Activated CD8-positive, alpha-beta memory T cell treated with anti-CD3 and anti-CD28 coated beads, Interleukin-2, amount 10 ng/mL, durations not matched to agents 7 days and 5 days (primary cell): ENCODE measurements at places on chromosomes 4 and X. TPM values are rescaled to one million over a fixed set of nuclear protein-coding genes. Genes with fewer than 3 reads are reported as not detected.
A peak's percentile ranks its signal among the peaks of the same experiment; 100 is the strongest.

SATL1 gene
- 0.09 TPM for total RNA-seq

GRCh38 chr4:5280828-5281227 lies 229.5 kb downstream of the STK32B start:
- H3K27ac ChIP-seq: no peak overlapping the region
- peak; percentile 43 for DNase-seq
- peaks cover 6% of the 10 kb centered on the region for H3K4me1 ChIP-seq
- H3K36me3 ChIP-seq: no peaks in the 10 kb centered on the region
- no peaks in the 10 kb centered on the region for H3K27me3 ChIP-seq
- no peak overlapping the region for H3K4me3 ChIP-seq

BEX4 gene
- 8.3 TPM for total RNA-seq

FMR1NB gene
- not detected for total RNA-seq

SLC6A8 gene
- 0.93 TPM for total RNA-seq

GRCh38 chr4:1204828-1205585 lies 32.6 kb upstream of the SPON2 start:
- H3K36me3 ChIP-seq: peaks cover 1% of the 10 kb centered on the region
- peaks cover 45% of the 10 kb centered on the region for H3K4me1 ChIP-seq
- no peaks in the 10 kb centered on the region for H3K27me3 ChIP-seq
- DNase-seq: peak; percentile 39
- H3K27ac ChIP-seq: peak overlapping the region; percentile 66
- no peak overlapping the region for H3K4me3 ChIP-seq

DNA sequence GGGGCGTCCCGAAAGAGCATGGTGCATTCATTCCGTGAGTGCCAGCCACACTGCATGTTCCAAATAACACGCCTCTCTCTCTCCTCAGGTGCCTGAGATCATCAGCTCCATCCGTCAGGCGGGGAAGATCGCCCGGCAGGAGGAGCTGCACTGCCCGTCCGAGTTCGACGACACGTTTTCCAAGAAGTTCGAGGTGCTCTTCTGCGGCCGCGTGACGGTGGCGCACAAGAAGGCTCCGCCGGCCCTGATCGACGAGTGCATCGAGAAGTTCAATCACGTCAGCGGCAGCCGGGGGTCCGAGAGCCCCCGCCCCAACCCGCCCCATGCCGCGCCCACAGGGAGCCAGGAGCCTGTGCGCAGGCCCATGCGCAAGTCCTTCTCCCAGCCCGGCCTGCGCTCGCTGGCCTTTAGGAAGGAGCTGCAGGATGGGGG lies 54.2 kb downstream of the PTTG2 start:
- peaks cover 4% of the 10 kb centered on the region for H3K4me1 ChIP-seq
- H3K27ac ChIP-seq: no peak overlapping the region
- no peak for DNase-seq
- H3K27me3 ChIP-seq: no peaks in the 10 kb centered on the region
- no peak overlapping the region for H3K4me3 ChIP-seq

DNA sequence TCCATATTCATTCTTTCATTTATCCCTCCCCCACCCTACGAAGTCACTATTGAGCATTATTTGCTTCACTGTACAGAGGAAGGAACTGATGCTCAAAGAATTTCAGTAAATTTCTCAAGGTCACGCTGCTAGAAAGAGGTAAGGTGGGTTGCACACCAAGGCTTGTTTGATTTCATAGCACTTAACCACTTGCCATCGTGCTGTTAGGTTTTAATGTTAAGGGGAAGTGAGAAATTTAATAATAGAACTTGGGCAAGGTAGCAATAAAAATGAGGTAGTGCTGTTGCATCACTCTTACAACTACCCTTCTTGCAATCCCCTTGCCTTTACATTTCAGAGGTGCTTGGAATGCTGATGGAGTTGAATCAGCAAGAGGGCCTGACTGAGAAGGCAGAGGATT lies 343.1 kb downstream of the MID1IP1 start:
- H3K4me3 ChIP-seq: no peak overlapping the region
- no peak for DNase-seq
- no peaks in the 10 kb centered on the region for H3K27me3 ChIP-seq
- no peak overlapping the region for H3K27ac ChIP-seq
- H3K4me1 ChIP-seq: no peaks in the 10 kb centered on the region

- peak; percentile 55 for DNase-seq
- no peak overlapping the region for H3K27ac ChIP-seq
- H3K4me1 ChIP-seq: peaks cover 6% of the 10 kb centered on the region
- no peaks in the 10 kb centered on the region for H3K27me3 ChIP-seq
- H3K4me3 ChIP-seq: no peak overlapping the region
Observed at GRCh38 chr4:166045457-166045856, 172.4 kb downstream of the TLL1 start.

DNA sequence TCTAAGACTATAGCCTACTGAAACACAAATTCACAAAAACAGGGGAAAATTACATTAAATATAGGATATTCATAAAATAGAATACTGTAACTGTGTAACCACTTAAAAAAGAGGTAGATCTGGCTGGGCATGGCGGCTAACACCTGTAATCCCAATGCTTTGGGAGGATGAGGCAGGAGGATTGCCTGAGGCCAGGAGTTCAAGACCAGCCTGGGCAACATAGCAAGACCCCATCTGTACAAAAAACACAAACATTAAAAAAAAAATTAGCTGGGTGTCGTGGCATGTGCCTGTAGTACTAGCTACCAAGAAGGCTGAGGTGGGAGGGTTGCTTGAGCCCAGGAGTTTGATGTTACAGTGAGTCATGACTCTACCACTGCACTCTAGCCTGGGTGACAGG lies 33.4 kb downstream of the RPS6KA3 start:
- H3K36me3 ChIP-seq: peaks cover 52% of the 10 kb centered on the region
- peaks cover 6% of the 10 kb centered on the region for H3K4me1 ChIP-seq
- H3K27me3 ChIP-seq: no peaks in the 10 kb centered on the region

DNA sequence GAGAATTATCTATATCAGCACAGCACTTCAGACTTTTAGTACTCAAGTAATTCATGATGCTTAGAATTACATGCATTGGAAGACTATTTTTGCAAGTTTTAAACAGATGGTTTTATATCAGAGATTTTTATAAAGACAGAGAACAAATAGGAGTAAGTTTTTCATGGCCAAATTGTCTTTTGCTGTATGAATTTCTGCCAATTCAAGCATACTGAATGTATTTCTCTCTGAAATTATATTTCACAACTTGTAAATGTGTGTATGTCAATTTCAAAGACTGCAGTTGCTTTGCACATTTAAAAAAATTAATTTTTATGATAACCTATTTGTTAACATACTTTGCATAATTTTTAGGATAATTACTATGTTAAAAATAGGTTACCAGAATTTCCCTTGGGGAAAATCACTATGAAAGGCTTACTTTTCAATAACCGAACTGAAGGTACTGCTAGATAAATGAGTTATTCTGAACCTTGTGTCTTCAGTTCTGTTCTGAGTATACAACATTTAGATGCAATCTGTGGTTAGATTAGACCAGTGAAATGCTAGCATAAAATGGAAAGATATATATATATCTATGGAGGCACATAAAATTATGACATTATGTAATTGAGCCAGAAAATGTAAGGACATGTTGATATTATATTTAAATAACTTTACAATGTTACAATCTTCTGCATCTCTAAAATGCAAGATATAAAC lies 1344.2 kb upstream of the PABPC4L start:
- H3K4me1 ChIP-seq: no peaks in the 10 kb centered on the region
- H3K27me3 ChIP-seq: no peaks in the 10 kb centered on the region
- H3K4me3 ChIP-seq: no peak overlapping the region
- no peak for DNase-seq
- H3K36me3 ChIP-seq: no peaks in the 10 kb centered on the region

- H3K36me3 ChIP-seq: no peaks in the 10 kb centered on the region
- DNase-seq: no peak
- no peaks in the 10 kb centered on the region for H3K4me1 ChIP-seq
Observed at GRCh38 chrX:55841962-55842752, 124.6 kb downstream of the RRAGB start.

GRCh38 chr4:78288327-78288726 lies 231.2 kb downstream of the FRAS1 start:
- H3K4me3 ChIP-seq: no peak overlapping the region
- no peak overlapping the region for H3K27ac ChIP-seq
- peaks cover 5% of the 10 kb centered on the region for H3K27me3 ChIP-seq
- no peaks in the 10 kb centered on the region for H3K36me3 ChIP-seq

DNA sequence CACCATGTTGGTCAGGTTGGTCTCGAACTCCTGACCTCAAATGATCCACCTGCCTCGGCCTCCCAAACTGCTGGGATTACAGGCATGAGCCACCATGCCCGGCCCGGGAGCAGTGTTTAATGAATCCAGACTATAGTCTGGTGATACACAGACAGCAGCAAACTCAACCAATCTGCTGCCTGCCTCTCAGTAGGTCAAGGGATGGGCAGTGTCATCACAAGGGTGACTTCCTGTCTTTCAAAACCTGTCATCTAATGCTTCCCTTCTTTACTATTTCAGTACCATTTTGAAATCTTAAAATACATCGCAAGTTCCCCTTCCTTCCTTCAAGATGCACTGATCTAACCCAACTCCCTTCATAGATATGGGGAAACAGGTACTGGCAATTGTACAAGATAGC lies 8.4 kb downstream of the RPL39 start:
- peaks cover 42% of the 10 kb centered on the region for H3K4me1 ChIP-seq
- peaks cover 20% of the 10 kb centered on the region for H3K36me3 ChIP-seq
- no peak for DNase-seq
- no peaks in the 10 kb centered on the region for H3K27me3 ChIP-seq
- H3K4me3 ChIP-seq: no peak overlapping the region

DNA sequence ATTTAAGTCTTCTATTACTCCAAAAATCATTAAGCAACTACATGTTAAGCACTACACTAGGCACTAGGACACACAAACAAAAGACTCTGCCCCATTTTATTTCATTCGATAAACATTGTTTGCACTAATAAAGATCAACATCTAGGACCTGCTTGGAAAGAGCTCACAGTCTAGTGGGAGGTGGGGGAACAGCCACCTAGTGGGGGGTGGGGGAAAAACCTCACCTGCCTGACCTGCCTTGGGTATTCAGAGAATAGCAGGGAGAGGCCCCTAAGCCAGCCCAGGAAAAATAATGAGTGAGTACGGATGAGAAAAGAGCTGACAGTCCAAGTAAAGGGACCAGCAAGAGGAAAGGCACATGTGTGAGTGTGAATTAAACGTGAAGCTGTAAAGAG lies 52.2 kb downstream of the PRDM5 start:
- H3K27me3 ChIP-seq: no peaks in the 10 kb centered on the region
- H3K36me3 ChIP-seq: no peaks in the 10 kb centered on the region
- no peak overlapping the region for H3K4me3 ChIP-seq

DNA sequence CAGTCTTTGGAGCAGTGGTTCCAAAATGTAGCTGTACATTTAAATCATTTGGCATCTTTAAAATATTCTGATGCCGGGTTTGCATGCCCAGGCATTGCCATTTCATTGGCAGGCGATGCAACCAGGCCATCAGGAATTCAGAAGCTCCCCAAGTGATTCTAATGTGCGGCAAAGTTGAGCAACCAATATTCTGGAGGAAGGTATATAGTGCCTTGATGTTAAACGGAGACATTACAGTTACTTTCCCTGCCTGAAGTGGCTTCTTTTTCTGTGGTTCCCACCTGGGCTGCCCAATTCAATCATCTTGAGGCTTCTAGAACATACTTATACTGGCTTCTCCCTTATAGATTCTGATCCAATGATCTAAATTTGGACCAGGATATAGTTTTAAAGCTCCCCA lies 68.7 kb upstream of the PGM2 start:
- H3K27me3 ChIP-seq: peaks cover 6% of the 10 kb centered on the region
- DNase-seq: no peak
- H3K4me3 ChIP-seq: no peak overlapping the region
- peaks cover 23% of the 10 kb centered on the region for H3K4me1 ChIP-seq
- no peaks in the 10 kb centered on the region for H3K36me3 ChIP-seq
- no peak overlapping the region for H3K27ac ChIP-seq

- H3K27ac ChIP-seq: no peak overlapping the region
- H3K27me3 ChIP-seq: peaks cover 2% of the 10 kb centered on the region
- DNase-seq: no peak
- no peak overlapping the region for H3K4me3 ChIP-seq
- H3K4me1 ChIP-seq: peaks cover 16% of the 10 kb centered on the region
Observed at GRCh38 chr4:81465406-81466340, 6.0 kb downstream of the RASGEF1B start.

DNA sequence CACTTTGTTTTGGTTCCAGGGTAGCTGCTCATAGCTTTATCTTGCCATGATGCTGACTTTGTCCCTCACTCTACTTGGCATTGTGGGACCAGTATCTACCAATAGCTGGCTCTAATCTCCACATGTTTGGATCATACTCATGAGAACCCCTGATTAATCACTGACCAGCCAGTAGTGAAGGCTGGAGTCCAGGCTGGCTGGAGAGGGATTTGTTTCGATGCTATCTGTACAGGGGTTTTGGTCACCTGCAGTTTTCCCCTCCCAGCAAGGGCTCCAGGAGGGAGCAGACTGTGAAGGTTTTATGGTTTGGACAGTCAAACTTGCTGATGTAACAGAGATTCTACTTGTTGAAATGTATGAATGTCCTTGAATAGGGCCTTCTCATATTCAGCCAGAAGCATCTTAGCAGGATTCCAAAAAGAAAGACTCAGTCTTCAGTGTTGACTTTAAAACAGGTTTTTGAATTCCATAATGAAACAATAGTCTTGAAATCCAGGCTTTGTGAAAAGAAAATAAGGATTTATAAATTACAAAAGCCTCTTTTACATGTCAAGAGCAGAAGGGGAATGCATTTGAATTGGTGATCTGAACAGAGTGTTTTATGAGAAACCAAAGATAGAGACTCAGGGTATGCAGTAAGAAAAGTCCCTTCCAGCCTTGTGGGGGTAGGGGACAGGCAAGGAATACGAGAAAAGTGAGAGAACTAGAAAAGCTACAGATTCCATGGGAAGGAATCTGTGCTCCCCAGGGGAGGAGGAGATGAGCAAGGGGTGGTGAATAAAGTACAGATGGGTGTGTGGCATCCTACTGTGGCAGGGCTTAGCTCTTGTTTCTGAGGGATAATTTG lies 103.1 kb upstream of the SHISA3 start:
- no peak overlapping the region for H3K4me3 ChIP-seq
- no peak for DNase-seq
- no peaks in the 10 kb centered on the region for H3K36me3 ChIP-seq
- no peak overlapping the region for H3K27ac ChIP-seq
- no peaks in the 10 kb centered on the region for H3K4me1 ChIP-seq

ARMCX1 gene
- 0.20 TPM for total RNA-seq

- no peak for DNase-seq
- H3K4me1 ChIP-seq: no peaks in the 10 kb centered on the region
- H3K27me3 ChIP-seq: peaks cover 5% of the 10 kb centered on the region
Observed at GRCh38 chr4:70531981-70532380, 13.6 kb downstream of the AMTN start.

GRCh38 chrX:140724309-140724708 lies 14.8 kb downstream of the LINC00632 start:
- H3K27me3 ChIP-seq: no peaks in the 10 kb centered on the region
- H3K27ac ChIP-seq: no peak overlapping the region
- no peaks in the 10 kb centered on the region for H3K36me3 ChIP-seq
- no peak for DNase-seq
- H3K4me3 ChIP-seq: no peak overlapping the region

GRCh38 chr4:125432078-125432477 lies 117.3 kb downstream of the FAT4 start:
- no peak for DNase-seq
- H3K4me3 ChIP-seq: no peak overlapping the region
- no peaks in the 10 kb centered on the region for H3K4me1 ChIP-seq

CHRNA9 gene
- 0.18 TPM for total RNA-seq

- H3K4me3 ChIP-seq: no peak overlapping the region
- DNase-seq: no peak
- H3K4me1 ChIP-seq: no peaks in the 10 kb centered on the region
Observed at GRCh38 chrX:120356084-120356483, 5.8 kb upstream of the ATP1B4 start.

CXCL11 gene
- total RNA-seq: 0.53 TPM
